A549 treated with RU486 at 1 μM for 4 hours (cell line): ENCODE measurements at places on chromosomes 6 and 20. TPM values are rescaled to one million over a fixed set of nuclear protein-coding genes. Genes with fewer than 3 reads are reported as not detected.

Gene RGS17
- 3.5 to 7.8 TPM (median 7.0 TPM) in 5 replicates for total RNA-seq

Gene CALHM4
- total RNA-seq: not detected in 5 replicates

Gene SGK2
- 10.2 to 11.0 TPM (median 10.6 TPM) in 5 replicates for total RNA-seq

Gene AVP
- total RNA-seq: not detected in 5 replicates

Gene ZC2HC1B
- total RNA-seq: not detected in 5 replicates

Gene GPLD1
- total RNA-seq: 1.1 to 1.3 TPM (median 1.1 TPM) in 5 replicates

Gene SRMS
- total RNA-seq: not detected in 5 replicates

Gene RNF144B
- 0.14 to 1.1 TPM (median 0.51 TPM) in 5 replicates for total RNA-seq

Gene TRIM31
- total RNA-seq: 1.6 to 3.1 TPM (median 2.3 TPM) in 5 replicates

Gene EYA2
- 2.2 to 3.0 TPM (median 2.9 TPM) in 5 replicates for total RNA-seq

Gene BPIFA2
- total RNA-seq: not detected in 5 replicates

Gene CRISP3
- total RNA-seq: 0.06 TPM in 1 of 5 replicates, not detected in the others

Gene LY6G6D
- total RNA-seq: not detected in 5 replicates

Gene CSNK2B
- 168 to 197 TPM (median 178 TPM) in 5 replicates for total RNA-seq

Gene SENP6
- total RNA-seq: 16.0 to 38.5 TPM (median 32.6 TPM) in 5 replicates

Gene ZSCAN31
- total RNA-seq: 1.4 to 3.2 TPM (median 2.4 TPM) in 5 replicates

Gene SIRPD
- not detected in 5 replicates for total RNA-seq

Gene PRDM13
- total RNA-seq: 0.67 to 1.3 TPM (median 1.1 TPM) in 5 replicates

Gene CLPSL1
- not detected in 5 replicates for total RNA-seq

Gene SLC22A2
- total RNA-seq: 0.10 to 0.23 TPM in 2 of 5 replicates, not detected in the others

Gene PRPF6
- total RNA-seq: 50.6 to 57.0 TPM (median 53.9 TPM) in 5 replicates

Gene GLP1R
- total RNA-seq: not detected in 5 replicates

Gene POU3F2
- 0.05 TPM in 1 of 5 replicates, not detected in the others for total RNA-seq

Gene HLA-DQB1
- not detected in 5 replicates for total RNA-seq

Gene CCN6
- total RNA-seq: not detected in 5 replicates

Gene APOM
- 2.8 to 3.3 TPM (median 2.9 TPM) in 5 replicates for total RNA-seq

Gene TFAP2D
- total RNA-seq: not detected in 5 replicates

Gene SNAP25
- total RNA-seq: 9.3 to 20.3 TPM (median 18.1 TPM) in 5 replicates

Gene PDCD2
- total RNA-seq: 49.3 to 54.3 TPM (median 50.8 TPM) in 5 replicates

Gene KCNG1
- 13.9 to 24.3 TPM (median 18.1 TPM) in 5 replicates for total RNA-seq

Gene ADGRF1
- total RNA-seq: 0.33 TPM in 1 of 5 replicates, not detected in the others

Gene ADGRF4
- 6.3 to 8.7 TPM (median 7.8 TPM) in 5 replicates for total RNA-seq

Gene PDE10A
- 29.1 to 34.8 TPM (median 33.0 TPM) in 5 replicates for total RNA-seq

Gene PCK1
- 0.05 to 0.13 TPM in 2 of 5 replicates, not detected in the others for total RNA-seq

Gene DDO
- 0.07 to 0.12 TPM (median 0.09 TPM) in 3 of 5 replicates, not detected in the others for total RNA-seq

Gene CST11
- not detected in 5 replicates for total RNA-seq

Gene LAMA2
- total RNA-seq: 0.26 to 1.5 TPM (median 0.57 TPM) in 5 replicates

Gene FAXC
- total RNA-seq: 5.1 to 7.1 TPM (median 6.7 TPM) in 5 replicates

Gene OPN5
- total RNA-seq: not detected in 5 replicates

Gene FOXQ1
- 3.5 to 7.5 TPM (median 6.7 TPM) in 5 replicates for total RNA-seq

Gene ZNF165
- total RNA-seq: 0.96 to 1.4 TPM (median 1.1 TPM) in 5 replicates

Gene SIRT5
- total RNA-seq: 3.4 to 4.7 TPM (median 4.2 TPM) in 5 replicates

Gene RBL1
- total RNA-seq: 6.2 to 13.0 TPM (median 9.8 TPM) in 5 replicates

Gene TCF21
- total RNA-seq: 0.03 to 0.11 TPM (median 0.09 TPM) in 5 replicates

Gene SLC35D3
- total RNA-seq: 0.07 to 0.15 TPM (median 0.07 TPM) in 3 of 5 replicates, not detected in the others

Gene TTK
- 7.7 to 23.1 TPM (median 20.0 TPM) in 5 replicates for total RNA-seq

Gene TRIM40
- not detected in 5 replicates for total RNA-seq

Gene CD24
- total RNA-seq: 180 to 282 TPM (median 255 TPM) in 5 replicates

Gene LGSN
- total RNA-seq: 2.7 to 3.8 TPM (median 3.2 TPM) in 5 replicates

Gene KCNQ5
- total RNA-seq: 1.7 to 2.1 TPM (median 1.8 TPM) in 5 replicates

Gene WFDC5
- total RNA-seq: not detected in 5 replicates

Gene CTAGE9
- total RNA-seq: not detected in 5 replicates

Gene C20orf96
- 11.2 to 13.4 TPM (median 12.2 TPM) in 5 replicates for total RNA-seq

Gene C6orf141
- 20.9 to 24.6 TPM (median 22.9 TPM) in 5 replicates for total RNA-seq

Gene SYCP2
- total RNA-seq: 0.30 to 0.80 TPM (median 0.32 TPM) in 5 replicates

Gene TP53TG5
- not detected in 5 replicates for total RNA-seq

Gene TLDC2
- total RNA-seq: not detected in 5 replicates

Gene RAMACL
- 0.09 to 0.18 TPM in 2 of 5 replicates, not detected in the others for total RNA-seq

Gene CYP39A1
- 0.06 to 0.15 TPM (median 0.14 TPM) in 3 of 5 replicates, not detected in the others for total RNA-seq
